ENCODE measurements at places on chromosomes 2 and 18. TPM values are rescaled to one million over a fixed set of nuclear protein-coding genes. Genes with fewer than 3 reads are reported as not detected.
A peak's percentile ranks its signal among the peaks of the same experiment; 100 is the strongest.

- DNase-seq: no peak
Measured at GRCh38 chr2:15284614-15285013, 276.5 kb downstream of the NBAS start.

- no peak for DNase-seq
Measured at GRCh38 chr2:171512683-171513195, 9.5 kb upstream of the CYBRD1 start.

- DNase-seq: no peak
Measured at GRCh38 chr2:241808721-241809382, at the start of gene NEU4. TSS of gene NEU4 (plus strand) at chr2:241809193. CDS start at chr2:241814485, 5,292 bp downstream.

DNA sequence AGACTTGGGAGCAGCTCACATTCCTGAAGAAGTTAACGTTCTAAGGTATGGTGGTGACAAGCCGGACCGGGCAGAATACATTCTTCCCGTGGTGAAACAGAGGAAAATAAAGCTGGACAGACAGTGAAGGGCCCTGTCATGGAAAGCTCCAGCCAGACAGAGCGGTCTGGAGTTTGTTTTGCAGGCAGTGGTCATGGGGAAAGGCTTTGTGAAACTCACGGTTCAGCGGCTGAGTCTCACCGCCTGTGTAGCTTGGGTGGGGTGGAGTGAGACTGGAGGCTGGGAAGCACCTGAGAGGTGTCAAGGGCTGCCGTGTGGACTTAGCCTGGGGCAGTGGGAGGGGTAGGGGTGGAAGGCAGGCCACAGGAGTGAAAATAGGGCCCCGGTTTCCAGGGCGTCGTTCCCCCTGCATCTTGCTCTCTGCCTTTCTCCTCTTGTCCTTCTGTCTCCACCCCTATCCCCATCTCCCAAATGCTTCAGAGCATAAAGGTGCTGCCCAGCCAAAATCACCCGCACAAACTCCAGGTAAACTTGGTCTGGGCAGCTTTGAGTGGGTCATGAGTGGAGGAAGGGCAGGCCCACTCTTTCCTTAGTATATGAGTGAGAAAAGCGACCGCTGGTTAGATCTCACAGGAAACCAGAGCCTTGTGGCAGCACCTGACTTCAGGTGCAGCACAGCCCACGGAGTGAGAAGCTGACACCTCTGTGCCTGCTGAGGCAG is 11.4 kb upstream of the SLC20A1 start:
- no peak for DNase-seq

CMPK2 gene
- 3.6 TPM for polyA plus RNA-seq

- DNase-seq: no peak
Measured at GRCh38 chr2:127575185-127575765, 39.8 kb downstream of the MYO7B start.

DNA sequence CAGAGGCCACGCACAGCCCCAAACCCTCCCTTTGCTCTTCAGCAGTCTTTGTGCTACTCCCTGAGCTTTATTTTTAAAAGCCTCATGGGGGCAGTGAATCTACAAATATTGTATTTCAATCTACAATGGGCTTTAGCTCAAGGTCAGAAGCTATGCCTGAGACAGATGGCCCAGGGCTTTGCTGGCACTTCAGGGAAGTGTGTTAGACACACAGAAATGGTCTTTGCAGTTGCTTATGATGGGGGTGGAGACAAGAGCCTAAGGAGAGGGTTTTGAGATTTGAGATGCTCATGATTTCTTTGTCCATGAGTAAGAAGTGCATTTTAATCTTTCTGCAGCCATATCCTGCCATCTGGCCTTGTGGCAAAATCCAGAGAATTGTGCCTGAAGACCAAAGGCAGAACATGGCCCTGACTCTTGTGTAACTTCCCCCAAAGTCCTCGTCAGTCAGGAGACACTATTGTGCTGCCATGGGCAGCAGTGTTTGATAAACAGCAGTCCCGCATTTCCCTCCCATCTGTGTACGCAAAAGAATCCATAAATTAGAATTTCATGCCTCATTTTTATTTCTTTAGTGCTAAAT is 92.6 kb downstream of the VAPA start:
- DNase-seq: no peak

DNA sequence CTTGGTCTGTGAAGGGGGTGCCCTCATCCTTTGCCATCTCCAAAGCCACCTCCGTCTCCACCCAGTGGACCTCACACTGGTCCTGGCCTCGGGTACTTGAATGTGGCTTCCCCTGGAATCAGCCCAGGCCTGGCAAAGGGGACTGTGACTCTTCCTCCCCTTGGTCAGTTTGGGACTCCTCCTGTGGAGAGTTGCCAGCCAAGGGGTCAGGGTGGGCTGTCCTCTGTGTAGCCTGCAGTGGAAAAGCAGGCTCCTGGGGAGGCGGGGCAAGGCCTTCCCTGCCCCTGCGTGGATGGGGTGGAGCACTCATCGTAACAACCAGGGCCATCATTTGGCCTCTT is 59.8 kb downstream of the INHBB start:
- no peak for DNase-seq

GRCh38 chr2:144524118-144525009 is 4.4 kb upstream of the ZEB2 start:
- no peak for DNase-seq

DNA sequence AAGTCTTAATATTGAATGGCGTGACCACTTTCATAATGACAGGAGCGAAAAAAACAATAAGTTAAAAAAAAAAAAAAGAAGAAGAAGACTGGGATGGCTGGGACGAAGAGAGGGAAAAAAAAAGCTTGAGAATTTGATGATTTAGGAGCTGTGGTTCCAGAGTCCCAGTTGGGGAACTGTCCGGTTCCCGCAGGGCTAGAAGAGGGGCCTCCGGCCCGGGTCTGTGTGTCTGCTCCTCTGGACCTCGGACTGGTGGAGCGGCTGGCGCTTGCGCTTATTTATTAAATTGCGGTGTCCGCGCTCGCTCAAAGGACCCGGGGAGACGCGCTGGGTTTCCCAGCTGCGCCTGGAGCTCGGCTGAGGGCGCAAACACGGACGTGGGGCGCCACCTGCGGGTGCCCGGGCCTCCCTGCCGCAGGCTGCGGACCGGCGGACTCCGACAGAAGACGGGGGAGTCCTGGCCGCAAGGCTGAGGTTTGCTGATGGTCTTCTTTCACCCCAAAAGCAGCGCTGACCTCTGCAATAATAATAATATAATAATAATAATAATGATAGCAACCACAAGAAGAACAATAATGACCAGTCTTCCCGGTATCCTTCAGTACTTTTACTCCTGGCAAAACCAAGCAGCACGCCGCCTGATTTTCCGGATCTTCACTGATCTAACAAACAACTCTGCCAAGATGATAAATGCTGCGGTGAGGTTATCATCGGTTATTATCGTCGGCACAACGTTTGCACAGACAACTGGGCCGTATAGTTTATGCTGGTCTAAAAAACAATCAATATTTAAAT is at the start of gene CBLN2:
CBLN2 (minus strand) TSS at position 251 of the 795 bp plus-strand sequence. CDS start 2,182 bp downstream, outside the sequence.
- peak; percentile 52 for DNase-seq

DNA sequence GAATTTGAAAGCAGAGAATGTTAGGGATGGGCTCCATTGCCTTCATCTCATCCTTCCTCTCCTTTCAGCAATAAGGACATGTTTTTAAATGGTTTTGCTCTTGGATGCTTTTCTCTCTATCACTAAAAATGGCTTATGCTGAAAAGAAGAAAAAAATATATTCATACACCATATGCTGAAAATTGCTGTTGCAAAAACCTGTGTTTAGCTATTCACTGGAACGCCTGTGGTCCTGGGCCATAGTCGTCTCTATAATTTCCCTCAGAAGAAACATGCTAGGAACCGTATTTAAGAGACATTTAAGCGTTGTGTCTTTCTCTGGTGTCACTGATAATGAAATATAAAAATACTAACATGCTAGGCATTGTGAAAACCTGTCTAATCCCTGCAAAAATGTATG is 324.9 kb downstream of the TSN start:
- no peak for DNase-seq

DNA sequence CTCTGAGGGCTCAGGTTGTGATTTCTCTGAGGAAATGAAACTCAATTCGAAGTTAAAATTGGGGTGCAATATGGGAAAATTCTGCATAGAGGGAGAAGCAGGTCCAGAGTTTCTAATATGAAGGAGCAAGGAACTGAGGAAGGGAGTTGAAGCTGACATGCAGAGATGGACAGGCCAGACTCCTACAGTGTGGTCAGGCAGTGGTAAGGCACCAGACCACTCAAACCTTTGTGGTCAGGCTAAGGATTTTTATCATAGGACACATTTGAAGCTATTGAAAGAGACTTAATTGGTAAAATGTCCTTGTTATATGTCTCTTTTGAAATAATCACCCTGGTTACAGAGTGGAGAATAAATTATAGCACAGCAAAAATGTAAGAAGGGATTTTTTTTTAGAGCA is 1074.8 kb upstream of the CDH2 start:
- DNase-seq: no peak

GRCh38 chr18:41244591-41245037 is 710.4 kb upstream of the PIK3C3 start:
- DNase-seq: no peak

- DNase-seq: no peak
Measured at GRCh38 chr2:2719781-2720180, 388.7 kb upstream of the MYT1L start.

DIS3L2 gene
- 25.9 TPM for polyA plus RNA-seq

DNA sequence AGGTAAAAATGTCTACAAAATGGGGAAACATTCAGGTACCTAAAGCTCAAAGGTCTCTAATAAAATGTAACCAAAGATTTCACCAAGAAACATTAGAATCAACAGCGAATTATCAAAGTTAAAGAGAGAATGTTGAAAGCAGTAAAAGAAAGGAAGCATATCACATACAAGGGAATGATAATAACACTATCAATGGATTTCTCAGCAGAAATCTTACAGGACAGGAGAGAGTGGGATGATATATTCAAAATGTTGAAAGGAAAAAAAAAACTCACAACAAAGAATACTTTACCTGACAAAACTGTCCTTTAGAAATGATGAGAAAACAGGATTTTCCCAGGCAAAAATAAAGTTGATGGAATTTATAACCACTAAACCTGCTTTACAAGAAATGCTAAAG is 591.2 kb upstream of the POU3F3 start:
- no peak for DNase-seq

GRCh38 chr18:51953521-51953920 is 386.5 kb upstream of the DCC start:
- DNase-seq: no peak

All from hindlimb muscle (tissue), 1 donor.